H4 (cell line): ENCODE measurements at places on chromosomes 2 and 18. TPM values are rescaled to one million over a fixed set of nuclear protein-coding genes. Genes with fewer than 3 reads are reported as not detected.

DNA sequence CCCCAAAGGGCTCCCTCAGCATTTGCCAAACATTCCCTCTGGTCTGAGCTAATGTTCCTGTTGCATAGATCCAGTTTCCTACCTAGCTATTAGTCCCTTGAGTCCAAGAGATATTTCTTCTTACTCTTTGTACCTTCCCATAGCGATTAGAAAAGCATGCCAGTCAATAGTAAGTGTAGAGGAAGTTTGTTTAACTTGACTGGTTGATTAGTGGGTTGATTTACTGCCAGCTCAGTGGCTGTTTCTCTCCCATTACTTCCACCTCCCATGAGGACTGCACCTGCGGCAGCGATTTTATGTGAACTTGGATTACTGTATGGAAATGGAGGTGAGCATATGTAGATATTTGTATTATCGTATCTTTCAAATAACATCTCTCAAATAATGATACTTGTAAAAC is 1748.4 kb upstream of the CELF4 start:
- DNase-seq = no peak

DNA sequence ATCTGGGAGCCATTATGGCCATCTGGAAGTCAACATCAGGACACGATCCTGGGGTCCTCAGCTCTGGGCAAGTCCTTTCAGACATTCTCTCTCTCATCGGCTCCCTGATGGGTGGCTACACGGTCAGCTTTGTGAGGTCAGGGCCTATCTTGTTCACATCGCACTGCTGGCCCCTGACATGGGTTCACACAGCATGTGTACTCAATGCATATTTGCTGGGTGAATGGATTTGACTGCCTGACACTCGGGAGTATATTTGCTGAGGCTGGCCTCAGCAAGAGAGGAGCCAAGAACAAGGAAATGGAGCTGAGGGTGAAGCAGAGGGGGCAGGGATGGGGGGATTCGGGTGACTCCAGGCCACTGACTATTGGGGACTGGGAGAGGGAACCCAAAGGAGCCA is 50.5 kb downstream of the SLC4A5 start:
- no peak for DNase-seq

- DNase-seq = peak; percentile 83
Observed at GRCh38 chr2:55425431-55425831, 5.8 kb upstream of the CCDC88A start.

WDR43 gene
- 35.8 and 53.2 TPM in 2 replicates for total RNA-seq

DSG4 gene
- not detected in 2 replicates for total RNA-seq

UCN gene
- total RNA-seq = 0.53 TPM in 1 of 2 replicates, not detected in the other

KLHL41 gene
- 0.23 TPM in 1 of 2 replicates, not detected in the other for total RNA-seq

ZC3H15 gene
- 56.6 and 79.0 TPM in 2 replicates for total RNA-seq

- no peak for DNase-seq
Observed at GRCh38 chr2:192313773-192314172, 119.0 kb upstream of the TMEFF2 start.
